ENCODE measurements at places on chromosomes 1 and 21.

DNA sequence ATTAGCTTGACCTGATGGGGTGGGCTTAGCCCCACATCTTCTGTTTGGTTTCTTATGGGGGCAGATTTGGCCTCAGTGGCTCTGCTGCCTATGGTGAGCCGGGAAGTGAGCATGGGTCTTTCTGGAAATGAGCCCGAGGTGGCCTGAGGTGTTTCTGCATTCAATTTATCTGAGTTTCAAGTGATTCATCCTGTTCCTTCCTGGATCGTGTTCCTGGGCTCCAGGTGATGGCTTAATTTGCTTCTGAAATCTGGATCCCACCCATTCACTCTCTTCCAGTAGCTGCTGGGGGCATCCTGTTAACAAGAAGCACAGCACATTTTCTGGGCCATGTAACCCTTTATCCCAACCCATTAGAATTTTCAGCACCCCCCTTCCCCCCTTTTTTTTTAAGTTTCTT is 324.6 kb downstream of the CAMTA1 start:
- no peak for DNase-seq

- no peak for DNase-seq
These were observed 273.9 kb upstream of the DEPDC1 start for GRCh38 chr1:68770817-68771216.

DNA sequence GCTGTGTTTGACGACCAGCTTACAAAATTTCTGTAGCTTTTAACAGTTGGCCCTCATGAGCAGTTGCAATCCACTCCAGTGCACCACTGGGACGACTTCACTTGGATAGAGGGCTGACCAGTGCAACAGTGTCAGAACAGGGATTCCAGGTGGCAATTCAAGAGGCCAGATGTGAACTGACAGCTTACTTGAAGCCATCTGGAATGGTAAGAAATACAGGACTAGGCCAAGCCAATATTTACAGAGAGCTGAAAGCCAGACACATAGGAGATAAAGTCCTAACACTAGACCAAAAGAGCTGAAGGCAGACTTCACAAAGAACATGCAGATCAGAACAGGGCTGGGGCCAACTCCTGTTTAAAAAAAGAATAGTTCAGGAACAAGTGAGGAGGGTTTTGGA is 93.5 kb upstream of the NFIA start:
- no peak for DNase-seq

DNA sequence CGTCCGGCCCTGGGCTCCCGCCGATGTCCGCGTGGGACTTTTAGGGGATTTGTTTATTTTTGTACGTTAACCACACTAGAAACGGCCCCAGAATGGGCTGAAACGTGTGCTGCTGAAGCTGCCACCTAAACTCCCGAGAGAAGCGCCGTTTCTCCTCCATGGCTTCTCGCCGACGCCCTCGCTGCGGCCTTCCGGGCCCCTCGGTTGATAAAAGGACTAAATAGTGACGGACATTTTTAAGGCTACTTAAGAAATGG is 678 bp upstream of the PTTG1IP start:
- DNase-seq = no peak

DNA sequence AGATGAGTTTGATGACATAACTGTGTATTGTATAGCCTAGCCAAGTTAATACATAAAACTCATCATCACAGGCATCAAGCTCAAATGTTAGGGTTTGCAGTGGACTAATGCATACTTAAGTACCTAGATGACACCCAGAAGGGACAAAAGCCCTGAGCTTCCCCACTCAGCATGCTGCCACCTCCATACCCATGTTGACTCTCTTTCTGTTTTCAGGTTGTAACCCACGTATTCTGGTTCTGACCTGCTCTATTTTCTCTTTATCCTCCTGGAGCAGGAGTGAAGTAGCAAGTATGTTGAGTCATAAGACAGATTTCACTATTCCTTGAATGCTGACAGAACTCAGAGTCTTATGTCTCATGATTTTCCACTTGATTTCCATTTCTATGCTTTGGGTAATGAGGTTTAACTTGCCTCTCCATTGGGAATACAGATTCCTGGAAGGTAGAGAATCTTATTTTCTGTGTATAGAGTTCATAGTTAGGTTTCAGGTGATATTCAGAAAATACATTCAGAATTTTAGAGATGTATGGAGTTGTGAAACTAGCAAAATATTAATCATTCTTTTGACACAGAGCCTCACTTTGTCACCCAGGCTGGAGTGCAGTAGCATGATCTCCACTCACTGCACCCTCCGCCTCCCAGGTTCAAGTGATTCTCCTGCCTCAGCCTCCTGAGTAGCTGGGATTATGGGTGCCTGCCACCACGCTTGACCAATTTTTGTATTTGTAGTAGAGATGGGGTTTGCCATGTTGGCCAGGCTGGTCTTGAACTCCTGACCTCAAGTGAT is 122.5 kb upstream of the KCNJ15 start:
- no peak for DNase-seq

DNA sequence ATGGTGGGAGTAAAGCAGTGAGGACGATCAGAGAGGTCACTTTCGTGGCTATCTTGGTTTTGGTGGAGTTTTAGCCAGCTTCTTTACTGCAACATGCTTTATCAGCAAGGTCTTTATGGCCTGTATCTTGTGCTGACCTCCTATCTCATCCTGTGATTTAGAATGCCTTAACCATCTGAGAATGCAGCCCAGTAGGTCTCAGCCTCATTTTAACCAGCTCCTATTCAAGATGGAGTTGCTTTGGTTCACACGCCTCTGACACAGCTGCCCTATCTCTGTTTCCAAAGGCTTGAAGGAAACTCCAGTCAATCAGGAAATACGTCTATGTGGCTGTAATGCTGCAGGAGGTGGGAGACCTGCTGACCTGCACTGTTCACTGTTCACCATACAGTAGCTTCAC is 146.1 kb upstream of the POGK start:
- no peak for DNase-seq

DNA sequence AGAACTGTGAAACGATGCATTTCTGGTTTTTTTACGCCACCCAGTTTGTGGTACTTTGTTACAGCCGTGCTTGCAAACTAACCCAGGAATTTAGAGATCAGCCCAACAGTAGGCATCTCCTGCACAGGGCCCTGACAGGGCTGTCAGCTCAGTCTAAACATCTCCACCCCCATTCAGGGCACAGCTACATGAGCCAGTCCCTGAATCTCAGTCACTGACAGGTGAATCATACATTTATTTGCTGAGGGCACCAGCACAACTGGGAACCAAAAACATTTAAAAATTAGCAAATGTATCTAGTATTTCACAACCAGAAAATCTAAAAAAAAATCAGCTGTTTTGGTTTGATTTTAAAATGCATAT is 30.7 kb downstream of the PRDX6 start:
- no peak for DNase-seq

- DNase-seq = no peak
These were observed 10.1 kb upstream of the XCL2 start for GRCh38 chr1:168553680-168554553.

- DNase-seq = peak; percentile 36
These were observed 379.4 kb upstream of the RUNX1 start for GRCh38 chr21:35428489-35428888.

DNA sequence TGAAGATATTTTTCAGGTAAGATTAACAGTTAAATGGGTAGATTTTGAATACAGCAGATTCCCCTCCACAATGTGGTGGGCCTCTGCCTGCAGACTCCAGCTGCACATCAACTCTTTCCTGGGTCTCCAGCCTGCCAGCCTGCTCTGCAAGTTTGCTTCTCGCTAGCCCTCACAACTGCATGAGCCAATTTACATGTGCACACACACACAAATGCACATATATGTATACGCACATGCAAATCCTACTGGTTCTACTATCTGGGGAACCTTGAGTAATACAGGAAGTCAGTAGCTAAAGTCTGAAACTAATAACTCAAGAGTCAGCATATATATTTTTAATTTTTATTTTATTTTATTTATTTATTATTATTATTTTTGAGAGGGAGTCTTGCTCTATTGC is 34.8 kb upstream of the QSOX1 start:
- DNase-seq = no peak

GRCh38 chr1:89545264-89546038 is 20.8 kb downstream of the LRRC8B start:
- no peak for DNase-seq

GRCh38 chr1:11877074-11877473 is 18.3 kb upstream of the NPPB start:
- DNase-seq = no peak

- no peak for DNase-seq
These were observed 26.9 kb upstream of the BACE2 start for GRCh38 chr21:41141031-41141457.

GRCh38 chr1:201826830-201827229 is 2.1 kb upstream of the IPO9 start:
- no peak for DNase-seq

Data from upper lobe of left lung (tissue), 6 donors.